Caki2 (cell line): ENCODE measurements at places on chromosomes 2 and 18. TPM values are rescaled to one million over a fixed set of nuclear protein-coding genes. Genes with fewer than 3 reads are reported as not detected.

GRCh38 chr2:99607861-99608491 lies 118.2 kb upstream of the REV1 start:
- DNase-seq, result no peak

DNA sequence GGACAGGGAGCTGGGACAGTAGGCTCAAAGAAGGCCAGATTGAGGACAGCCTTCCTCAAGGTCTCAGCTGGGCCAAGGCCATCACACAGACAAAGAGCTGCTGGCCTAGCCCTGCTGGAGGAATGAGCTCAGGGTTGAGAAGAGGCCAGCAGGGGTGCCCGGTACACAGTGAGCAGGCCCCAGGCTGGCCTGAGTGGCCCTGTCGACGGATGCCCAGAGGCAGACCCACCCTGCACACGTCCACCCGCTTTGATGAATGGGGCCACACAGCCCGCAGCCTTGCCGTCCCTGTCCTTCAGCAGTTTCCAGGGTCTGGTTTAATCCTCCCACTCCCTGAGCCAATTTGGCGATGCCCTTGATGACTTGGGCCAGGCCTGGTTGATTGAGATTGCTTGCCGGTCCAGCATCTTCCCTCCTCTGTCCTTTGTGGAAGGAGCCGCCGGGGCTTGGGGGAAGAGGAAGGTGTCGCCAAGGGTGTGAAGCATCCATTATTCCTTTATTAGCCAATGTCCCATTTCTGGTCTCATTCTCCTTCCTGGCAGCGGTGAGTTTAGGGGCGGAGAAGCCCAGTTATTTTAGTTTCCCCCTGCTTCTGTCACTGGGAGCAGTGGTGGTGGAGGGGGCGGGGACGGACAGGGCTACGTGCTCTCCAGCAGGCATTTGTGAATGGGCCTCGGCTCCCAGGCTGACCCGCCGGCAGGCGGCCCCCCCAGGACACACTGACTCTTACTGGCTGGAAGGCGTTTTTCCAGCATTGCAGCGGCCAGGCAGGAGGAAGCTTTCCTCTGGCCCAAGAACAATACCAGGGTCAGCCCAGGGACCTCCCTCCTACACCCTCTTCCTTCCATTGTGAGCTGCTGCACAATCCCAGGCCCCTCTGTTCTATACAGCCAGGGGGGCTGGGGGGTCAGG lies 141.8 kb downstream of the CTIF start:
- DNase-seq, result no peak

- no peak for DNase-seq
Observed at GRCh38 chr2:84278386-84278785, 180.7 kb downstream of the SUCLG1 start.

DNA sequence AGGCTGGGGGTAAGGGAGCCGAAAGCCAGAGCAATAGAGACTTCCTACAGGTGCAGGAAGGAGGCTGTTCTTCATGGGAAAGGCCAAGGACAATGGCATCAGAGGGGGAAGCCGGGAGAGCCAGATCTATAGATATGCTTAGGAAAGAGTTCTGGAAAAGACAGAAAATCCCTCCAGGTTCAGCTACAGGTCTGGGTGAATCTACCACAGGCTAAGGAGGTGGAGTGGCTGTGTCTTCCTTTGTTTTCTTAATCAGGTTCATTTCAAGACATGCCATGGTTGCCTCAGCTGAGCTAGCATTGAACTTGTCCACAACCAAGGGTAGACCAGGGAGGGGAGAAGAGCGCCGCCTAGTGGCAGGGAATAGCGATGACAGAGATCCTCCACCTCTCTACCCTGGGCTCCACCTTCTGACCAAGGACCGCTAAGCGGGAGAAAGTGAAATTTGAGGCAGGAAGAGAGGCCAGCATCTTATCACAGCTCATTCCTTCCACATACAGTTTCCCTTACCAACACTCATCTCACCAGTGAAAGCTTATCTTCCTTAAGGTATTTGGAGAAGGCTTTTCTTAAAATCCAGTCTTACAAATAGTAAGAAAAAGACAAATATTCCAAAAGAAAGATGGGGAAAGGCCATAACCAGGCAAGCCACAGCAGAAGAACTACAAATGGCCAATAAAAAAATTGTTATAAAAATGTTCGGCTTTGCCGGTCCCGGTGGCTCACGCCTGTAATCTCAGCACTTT lies 74.2 kb downstream of the VIT start:
- peak; percentile 14 for DNase-seq

DNA sequence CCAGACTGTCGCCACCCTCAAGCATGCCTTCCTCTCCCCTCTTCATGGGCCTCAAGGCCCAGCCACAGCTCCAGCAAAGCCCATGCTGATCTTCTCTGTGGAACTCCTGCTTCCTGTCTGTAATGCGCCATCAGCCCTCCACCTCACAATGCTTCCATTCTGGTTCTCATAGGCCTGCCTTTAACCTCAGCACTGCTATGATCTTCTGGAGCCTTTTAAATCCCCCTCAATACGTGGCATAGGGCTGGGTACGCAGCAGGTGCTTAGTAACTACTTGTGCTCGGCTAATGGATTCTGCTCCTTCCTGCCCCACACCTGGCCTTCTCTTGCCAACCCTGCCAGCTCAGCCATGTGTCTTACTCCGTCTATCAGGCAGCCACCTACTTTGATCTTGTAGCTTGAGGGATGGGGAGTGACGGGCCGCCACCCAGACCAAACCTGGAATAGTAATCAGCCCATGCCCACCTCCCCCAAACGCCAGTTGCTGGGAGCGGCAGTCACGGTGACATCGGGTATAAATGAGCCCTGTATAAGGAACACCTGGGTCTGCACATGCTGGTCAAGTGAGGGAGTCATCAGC lies 106.7 kb upstream of the MCFD2 start:
- no peak for DNase-seq

DNA sequence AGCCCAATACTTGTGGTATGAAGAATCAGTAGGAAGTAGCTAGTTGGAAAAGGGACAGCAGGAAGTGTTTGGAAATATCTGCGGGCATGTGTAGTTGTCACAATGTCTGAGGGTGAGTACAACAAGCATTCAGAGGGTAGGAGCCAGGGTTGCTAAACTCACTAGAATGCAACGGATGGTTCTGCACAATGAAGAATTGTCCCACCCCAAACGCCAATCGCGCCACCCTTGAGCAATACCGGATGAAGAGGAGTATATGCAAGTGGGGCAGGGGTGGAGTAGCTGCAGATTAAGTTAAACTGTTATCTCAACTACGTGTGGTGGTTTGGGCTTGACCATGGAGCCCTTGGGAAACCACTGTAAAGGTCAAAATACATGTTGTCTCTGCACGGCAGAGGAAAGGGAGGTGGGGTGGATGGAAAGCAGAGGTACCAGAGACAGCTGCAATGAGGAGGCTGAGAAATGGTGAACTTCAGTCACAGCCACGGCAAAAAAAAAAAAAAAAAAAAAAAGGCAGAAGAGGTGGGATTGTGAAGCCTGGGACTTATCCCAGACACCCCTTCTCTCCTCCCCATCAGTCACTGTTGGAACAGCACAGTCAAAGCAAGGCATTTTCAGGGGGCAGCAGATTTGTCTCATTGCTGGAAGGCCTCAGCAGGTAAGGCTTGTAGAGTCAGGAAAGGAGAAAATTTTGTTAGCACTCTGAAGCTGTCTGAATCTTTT lies 5.2 kb downstream of the CCL20 start:
- DNase-seq, result peak; percentile 70

- DNase-seq, result no peak
Observed at GRCh38 chr2:55236992-55237543, 4.6 kb downstream of the RPS27A start.

DNA sequence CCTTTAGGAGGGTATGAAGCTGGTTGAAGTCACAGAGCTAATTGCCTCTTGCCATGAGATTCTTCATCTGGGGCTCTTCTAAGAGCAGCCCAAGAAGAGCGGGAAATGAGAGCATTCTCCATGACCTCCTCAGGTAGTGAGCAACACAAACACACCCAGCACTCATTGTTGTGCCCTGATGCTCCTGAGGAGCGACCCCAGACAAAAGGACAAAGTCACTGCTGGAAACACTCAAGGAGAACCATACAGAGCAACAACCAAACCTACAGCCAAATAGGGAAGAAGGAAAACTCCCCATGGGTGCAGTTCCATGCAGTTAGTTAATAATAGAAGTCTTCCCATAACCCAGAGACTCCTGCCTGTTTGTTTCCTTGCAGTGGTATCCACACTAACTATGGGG lies 426.0 kb upstream of the CRIM1 start:
- DNase-seq, result no peak

- no peak for DNase-seq
Observed at GRCh38 chr2:170350929-170351826, 173.2 kb downstream of the MYO3B start.

DNA sequence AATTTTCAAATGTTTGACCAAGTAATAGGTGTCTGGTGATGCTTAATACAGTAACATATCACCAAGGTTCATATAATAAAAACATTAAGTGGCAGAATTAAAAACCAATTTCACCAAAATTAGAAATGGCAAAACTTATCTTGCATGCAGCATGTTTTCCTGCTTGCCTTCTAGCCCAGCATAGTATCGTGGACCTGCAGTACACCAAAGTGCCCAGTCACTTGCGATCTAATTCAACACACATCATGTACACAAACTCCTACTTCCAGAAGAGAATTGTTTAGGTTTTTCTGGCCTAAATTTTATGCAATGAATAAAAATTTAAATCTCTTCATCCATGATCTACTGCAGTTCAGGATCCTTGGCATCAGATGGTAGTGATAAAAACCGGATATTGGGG lies 28.9 kb downstream of the LPIN2 start:
- DNase-seq, result no peak

- DNase-seq, result no peak
Observed at GRCh38 chr18:1302861-1303260, 398.2 kb downstream of the ADCYAP1 start.

- no peak for DNase-seq
Observed at GRCh38 chr2:158994920-158995676, 26.7 kb downstream of the TANC1 start.

- no peak for DNase-seq
Observed at GRCh38 chr18:79917169-79917852, 34.1 kb downstream of the SLC66A2 start.

GRCh38 chr2:95041824-95042442 lies 16.4 kb downstream of the MAL start:
- DNase-seq, result no peak

DNA sequence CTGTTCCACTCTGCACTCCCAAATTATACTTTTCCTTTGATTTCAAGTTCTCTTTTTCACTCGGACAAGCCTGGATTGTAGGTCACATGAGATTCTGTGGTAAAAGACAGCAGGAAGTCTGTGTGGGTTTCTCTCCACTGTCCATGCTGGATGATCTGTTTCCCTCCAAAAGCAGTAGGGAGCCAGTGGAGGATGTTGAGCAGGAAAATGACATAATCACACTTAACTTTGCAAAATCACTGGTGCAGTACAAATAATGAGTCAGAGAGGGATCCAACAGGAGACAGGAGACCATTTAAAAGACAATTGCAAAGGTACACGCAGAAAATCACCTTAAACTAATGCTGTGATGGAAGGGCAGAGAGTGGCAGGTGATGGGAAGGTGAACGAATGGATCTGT lies 301.3 kb downstream of the ZNF407 start:
- DNase-seq, result peak; percentile 54

GRCh38 chr2:12369566-12369965 lies 347.2 kb upstream of the TRIB2 start:
- DNase-seq, result no peak

- peak; percentile 47 for DNase-seq
Observed at GRCh38 chr18:596288-596881, 403 bp upstream of the CLUL1 start.

DNA sequence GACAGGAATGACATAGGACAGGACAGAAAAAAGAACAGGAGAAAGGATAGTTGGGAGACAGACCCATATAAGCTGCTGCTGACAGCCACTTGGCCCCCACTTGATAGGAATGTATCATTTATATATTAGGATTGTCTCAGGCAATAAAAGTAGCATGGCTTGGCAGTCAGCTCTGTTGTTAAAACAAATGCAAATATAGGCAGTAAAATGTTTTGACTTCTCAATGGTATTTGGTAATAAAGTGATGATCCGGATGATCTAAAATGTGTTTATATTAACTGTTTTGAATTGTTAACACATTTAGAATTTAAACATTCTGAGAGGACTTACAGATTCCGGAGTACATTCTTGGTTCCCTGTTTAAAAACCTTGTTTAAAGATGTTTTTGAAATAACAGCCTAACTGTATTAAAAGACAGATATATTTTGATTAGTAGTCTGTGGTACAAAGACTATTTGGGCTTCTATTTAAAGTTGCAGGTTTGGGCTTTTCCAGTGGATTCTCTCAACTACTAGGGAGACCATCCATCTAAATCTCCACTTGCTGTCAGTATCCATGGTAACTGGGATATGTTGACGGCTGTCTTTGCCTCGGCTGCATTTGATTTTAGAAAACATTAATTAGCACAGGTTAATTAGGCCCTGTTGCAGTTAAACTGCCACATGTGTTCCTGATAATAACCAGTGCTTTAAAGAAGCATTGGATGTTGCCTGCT lies 147.6 kb downstream of the ESCO1 start:
- no peak for DNase-seq

DNA sequence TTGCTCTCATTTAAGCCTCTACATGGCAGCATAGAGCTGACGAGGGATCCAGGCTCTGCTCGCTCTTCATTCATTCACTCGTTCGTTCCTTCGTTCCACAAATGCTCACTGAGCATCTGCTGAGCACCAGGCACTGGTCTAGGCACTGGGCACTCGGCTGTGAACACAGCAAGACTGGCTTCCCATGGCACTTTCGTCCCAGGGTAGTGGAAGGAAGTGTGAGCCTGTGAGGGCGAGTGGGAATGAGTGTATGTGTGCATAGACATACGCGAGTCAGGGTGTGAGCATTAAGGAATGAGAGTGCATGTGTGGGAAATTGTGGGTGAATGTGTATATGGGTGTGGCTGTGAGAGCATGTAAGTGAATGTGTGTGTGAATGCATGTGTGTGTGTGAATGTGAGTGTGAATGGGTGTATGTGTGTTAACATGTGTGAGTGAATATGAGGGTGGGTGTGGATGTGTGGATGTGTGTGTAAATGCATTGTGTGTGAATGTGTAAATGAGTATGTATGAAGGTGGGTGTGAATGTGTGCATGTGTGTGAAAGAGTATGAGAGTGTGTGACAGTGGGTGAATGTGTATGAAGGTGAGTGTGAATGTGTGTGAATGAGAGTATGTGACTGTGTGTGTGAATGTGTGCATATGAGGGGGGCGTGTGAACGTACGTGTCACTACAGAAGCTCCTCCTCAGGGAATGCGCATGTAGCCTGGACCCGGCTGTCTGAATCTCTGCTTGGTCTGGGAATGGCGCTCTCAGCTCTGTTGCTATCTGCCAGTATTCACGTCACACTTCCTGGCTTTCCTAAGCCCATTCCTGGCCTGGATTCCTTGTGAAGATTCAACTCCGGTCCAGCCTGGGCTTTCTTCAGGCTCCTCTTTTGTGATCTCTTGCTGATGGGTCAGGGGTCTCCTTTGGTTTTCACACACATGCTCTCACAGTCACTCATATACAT lies 28.8 kb downstream of the SNORC start:
- DNase-seq, result no peak

Gene CDH19
- total RNA-seq, result not detected in 2 replicates

Gene ANKRD23
- 1.3 and 9.4 TPM in 2 replicates for total RNA-seq

Gene KCNG2
- not detected in 2 replicates for total RNA-seq

Gene FEV
- total RNA-seq, result not detected in 2 replicates

Gene CTIF
- total RNA-seq, result 0.49 and 3.7 TPM in 2 replicates

Gene IL1RN
- total RNA-seq, result 0.78 and 2.6 TPM in 2 replicates
